ENCODE measurements at places on chromosomes 16 and 17. TPM values are rescaled to one million over a fixed set of nuclear protein-coding genes. Genes with fewer than 3 reads are reported as not detected.

CRYBA1 gene
- total RNA-seq, result not detected

GRCh38 chr16:89426736-89427530, 63.4 kb downstream of the ANKRD11 start:
- H3K27ac ChIP-seq, result no peak overlapping the region
- peaks cover 61% of the 10 kb centered on the region for H3K4me1 ChIP-seq
- no peak for DNase-seq

CDRT4 gene
- 14.0 TPM for total RNA-seq

DNA sequence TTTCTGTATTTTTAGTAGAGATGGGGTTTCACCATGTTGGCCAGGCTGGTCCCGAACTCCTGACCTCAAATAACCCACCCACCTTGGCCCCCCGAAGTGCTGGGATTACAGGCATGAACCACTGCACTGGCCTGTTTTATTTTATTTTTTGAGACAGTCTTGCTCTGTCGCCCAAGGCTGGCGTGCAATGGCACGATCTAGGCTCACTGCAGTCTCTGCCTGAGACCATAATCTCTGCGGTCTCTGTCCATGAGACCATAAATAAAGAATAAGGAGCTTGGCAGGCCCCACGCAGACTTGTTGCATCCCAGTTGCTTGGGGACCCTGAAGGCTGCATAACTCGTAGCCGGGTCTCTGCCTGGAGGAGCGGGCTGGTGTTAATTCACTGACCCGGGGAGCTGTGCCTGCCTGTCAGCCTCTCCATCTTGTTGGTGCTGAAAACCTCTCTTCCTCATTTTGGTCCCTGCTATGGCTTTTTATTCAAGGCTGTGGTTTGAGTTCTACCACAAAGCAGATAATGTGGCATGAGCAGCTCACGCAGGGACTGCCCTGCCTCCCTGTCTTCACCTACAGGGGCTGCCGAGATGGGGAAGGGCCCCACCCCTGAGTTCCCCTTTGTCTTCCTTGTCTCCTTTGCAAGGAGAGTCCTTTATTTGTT, 82.1 kb downstream of the MSI2 start:
- no peaks in the 10 kb centered on the region for H3K27me3 ChIP-seq
- H3K36me3 ChIP-seq, result peaks cover 2% of the 10 kb centered on the region
- H3K4me1 ChIP-seq, result peaks cover 12% of the 10 kb centered on the region
- no peak overlapping the region for H3K4me3 ChIP-seq
- no peak for DNase-seq

KRTAP1-5 gene
- total RNA-seq, result not detected

GRCh38 chr16:55184052-55184451, 140.0 kb upstream of the IRX6 start:
- no peak overlapping the region for H3K4me3 ChIP-seq
- no peak for DNase-seq
- no peak overlapping the region for H3K27ac ChIP-seq
- H3K36me3 ChIP-seq, result no peaks in the 10 kb centered on the region
- no peaks in the 10 kb centered on the region for H3K27me3 ChIP-seq
- no peaks in the 10 kb centered on the region for H3K4me1 ChIP-seq

- no peaks in the 10 kb centered on the region for H3K4me1 ChIP-seq
- H3K27me3 ChIP-seq, result no peaks in the 10 kb centered on the region
- H3K27ac ChIP-seq, result no peak overlapping the region
- no peak overlapping the region for H3K4me3 ChIP-seq
- H3K36me3 ChIP-seq, result no peaks in the 10 kb centered on the region
These were observed 40.9 kb downstream of the TMEM235 start for GRCh38 chr17:78272181-78272913.

DNA sequence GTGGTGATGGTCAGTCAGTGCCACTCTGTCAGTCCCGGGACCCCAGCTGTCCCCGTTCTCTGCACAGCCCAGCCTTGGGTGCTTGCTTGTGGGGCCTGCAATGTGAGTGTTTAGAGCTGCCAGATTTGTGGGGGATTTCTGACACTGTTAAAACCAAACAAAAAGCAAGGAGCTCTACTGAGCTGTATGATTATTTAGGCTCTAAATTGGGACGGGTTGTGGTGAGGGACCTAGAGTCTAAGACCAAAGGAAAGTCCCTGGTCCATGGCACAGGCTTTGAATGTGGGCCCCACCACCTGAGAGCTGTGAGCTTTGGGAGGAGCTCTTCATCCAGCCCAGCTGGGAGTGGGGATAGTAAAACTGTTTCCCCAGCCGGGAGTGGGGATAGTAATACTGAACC, 63.3 kb downstream of the KSR1 start:
- peaks cover 23% of the 10 kb centered on the region for H3K4me1 ChIP-seq
- no peaks in the 10 kb centered on the region for H3K27me3 ChIP-seq
- no peak for DNase-seq
- no peak overlapping the region for H3K4me3 ChIP-seq
- no peak overlapping the region for H3K27ac ChIP-seq
- no peaks in the 10 kb centered on the region for H3K36me3 ChIP-seq

DNA sequence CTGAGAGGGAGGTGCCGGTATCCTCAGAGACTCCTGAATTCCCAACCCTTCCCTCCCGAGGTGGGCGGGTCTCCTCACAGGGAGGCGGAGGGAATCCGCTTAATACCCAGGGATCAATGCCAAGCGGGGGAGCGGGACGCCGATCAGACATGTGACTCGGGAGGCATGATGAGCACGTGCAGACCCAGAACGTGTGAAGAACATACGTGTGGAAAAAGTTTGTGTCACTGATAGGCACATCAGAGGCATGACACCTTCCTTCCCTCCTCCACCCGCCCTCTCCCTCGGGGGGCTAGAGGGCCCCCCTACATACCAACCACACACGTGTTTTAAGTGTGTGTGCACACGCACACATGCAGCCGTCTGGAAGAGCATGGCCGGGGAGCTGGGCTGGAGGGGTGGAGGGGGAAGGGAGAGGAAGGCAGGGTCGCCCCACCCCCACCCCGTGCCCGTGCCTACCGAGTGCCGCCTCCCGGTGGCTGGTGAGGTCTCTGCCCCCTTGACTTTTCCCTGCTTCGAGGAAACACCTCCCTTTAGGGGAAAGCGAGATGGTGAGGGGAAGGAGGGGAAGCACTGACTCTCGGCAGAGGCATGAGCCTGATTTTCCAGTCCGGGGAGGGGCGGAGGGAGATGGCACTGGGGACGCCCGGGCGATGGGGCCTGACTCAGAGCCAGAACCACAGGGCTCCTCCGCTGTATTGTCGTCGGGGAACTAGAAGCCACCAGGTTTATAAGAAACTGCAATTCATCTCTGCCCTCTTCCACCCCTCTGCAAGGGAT, 12.1 kb upstream of the TBX21 start:
- no peak overlapping the region for H3K4me3 ChIP-seq
- peak overlapping the region; percentile 51 for H3K27ac ChIP-seq
- no peaks in the 10 kb centered on the region for H3K27me3 ChIP-seq
- peak; percentile 76 for DNase-seq
- H3K36me3 ChIP-seq, result no peaks in the 10 kb centered on the region
- H3K4me1 ChIP-seq, result peaks cover 90% of the 10 kb centered on the region

- no peaks in the 10 kb centered on the region for H3K36me3 ChIP-seq
- H3K27ac ChIP-seq, result no peak overlapping the region
- no peak for DNase-seq
These were observed 205.1 kb downstream of the KATNIP start for GRCh38 chr16:27754788-27755690.

FBXW10 gene
- total RNA-seq, result not detected

TUBB3 gene
- 1.3 TPM for total RNA-seq

GRCh38 chr17:72219137-72219823, 98.5 kb downstream of the SOX9 start:
- H3K27ac ChIP-seq, result no peak overlapping the region
- DNase-seq, result no peak
- no peaks in the 10 kb centered on the region for H3K4me1 ChIP-seq
- no peak overlapping the region for H3K4me3 ChIP-seq

DNA sequence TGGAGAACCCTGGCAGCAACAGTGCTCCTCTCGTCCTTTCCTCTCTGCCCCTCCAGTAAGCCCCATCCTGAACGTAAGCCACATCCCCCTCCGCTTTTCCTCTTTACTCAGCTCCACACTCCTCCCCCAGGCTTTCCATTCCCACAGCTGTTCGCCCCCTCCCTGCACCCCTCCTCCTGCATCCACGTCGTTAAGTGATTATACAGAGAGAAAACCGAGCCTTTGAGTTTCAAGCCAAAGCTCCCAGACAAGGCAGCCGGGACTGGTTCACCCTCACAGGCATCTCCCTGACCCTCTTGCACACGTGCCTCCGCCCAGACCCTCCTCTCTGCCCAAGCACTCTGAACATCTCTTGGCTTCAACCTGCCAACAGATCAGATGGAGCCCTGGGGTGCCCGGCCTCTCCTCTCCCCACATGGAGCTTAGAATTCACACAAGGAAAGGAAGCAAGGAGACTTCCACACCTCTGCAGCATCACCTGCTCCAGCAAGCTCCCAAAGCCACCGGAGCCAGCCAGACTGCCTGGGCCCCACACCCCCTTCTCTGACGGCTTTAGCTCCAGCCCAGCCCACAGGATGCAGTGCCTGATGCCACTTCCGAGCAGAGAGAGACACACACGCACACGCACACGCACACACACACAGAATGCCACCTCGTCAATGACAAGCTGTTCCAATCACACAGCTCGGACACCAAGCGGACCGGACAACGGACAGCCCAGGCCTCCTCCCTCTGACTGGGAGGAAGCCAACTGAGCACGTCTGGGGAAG, 99.9 kb upstream of the CCL2 start:
- DNase-seq, result no peak
- H3K36me3 ChIP-seq, result no peaks in the 10 kb centered on the region
- H3K27ac ChIP-seq, result no peak overlapping the region
- H3K4me3 ChIP-seq, result no peak overlapping the region

All from natural killer cell (primary cell).